ELF-1 (cell line): ENCODE measurements at places on chromosomes 1 and 21.

GRCh38 chr1:29629814-29630516, 393.6 kb downstream of the PTPRU start:
- DNase-seq: no peak

GRCh38 chr1:23638188-23638619, 53.4 kb upstream of the RPL11 start:
- no peak for DNase-seq

DNA sequence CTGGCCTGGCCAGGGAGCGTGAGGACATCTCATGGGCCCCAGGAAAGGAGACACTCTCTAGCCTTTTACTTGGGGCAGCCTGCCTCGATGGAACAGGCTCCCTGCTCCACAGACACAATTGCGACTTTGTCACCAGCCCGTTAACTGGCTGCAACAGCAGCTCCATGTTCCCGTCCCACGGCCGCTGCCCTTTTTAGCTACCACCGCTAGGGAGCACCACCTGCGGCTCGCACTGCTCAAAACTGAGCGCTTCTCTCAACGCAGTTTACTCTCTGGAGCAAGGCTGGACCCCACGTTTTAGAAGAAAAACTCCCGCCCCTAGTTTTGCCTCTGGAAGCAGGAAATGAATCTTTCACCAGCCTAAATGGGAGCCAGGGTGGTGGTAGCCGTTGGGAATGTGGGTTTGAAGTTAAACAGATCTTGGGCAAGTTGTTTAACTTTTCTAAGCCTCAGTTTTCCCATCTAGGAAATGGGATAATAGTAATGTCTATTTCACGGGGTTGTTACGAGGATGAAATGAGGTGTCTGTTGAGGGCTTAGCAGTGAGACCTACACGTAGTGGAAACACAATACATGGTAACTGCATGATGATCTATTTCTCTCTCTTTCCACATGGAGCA, 3.5 kb upstream of the LRRC38 start:
- DNase-seq: peak; percentile 67

- no peak for DNase-seq
Observed at GRCh38 chr1:53590531-53591515, 131.6 kb downstream of the DMRTB1 start.

DNA sequence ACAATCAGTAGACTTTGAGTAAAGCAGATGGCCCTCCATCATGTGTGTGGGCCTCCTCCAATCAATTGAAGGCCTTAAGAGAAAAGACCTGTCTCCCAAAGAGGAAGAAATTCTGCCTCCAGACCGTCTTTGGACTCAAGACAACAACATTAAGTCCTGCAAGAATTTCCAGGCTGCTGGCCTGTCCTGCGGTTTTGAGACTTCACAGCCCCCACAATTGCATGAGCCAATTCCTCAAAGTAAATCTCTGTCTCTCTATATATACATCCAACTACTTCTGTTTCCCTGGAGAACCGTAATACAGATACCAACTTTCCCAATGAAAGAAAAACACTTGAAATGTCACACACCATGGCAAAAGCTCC, 16.4 kb downstream of the REG4 start:
- no peak for DNase-seq

DNA sequence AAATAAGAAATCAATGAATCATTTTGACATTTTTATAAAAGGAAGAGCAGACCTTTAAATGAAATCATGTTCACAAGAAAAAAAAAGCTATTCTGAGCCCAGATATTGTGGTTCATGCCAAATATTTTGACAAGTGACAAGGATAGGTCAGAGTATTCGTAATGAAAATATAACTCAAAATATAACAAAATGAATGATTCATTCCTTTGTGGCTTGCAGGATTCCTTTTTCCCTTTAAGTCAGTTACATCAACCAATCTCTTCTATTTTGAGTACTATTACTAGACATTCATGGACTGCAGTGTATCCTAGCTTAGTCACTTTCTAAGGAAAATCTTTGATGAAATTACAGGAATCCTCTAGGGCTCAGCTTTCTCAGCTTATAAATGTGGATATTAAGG, 188.7 kb downstream of the COL11A1 start:
- no peak for DNase-seq

DNA sequence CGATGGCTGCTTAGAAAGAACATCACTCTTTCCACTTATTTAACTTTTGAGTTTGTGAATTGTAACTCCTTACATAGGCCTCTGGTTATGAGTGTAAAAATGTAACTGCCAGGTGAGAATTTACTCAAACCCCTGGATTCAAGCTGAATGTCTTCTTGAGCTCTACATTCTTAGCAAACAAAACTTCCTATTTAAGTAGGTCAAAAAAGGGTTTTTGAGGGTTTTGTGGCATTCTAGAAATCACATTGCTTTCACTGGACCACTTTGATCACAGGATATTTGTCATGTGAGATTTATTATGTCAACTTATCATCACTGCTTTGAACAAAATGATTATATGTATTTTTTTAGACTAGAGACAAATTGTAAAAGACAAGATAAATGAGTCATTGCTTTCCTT, 5.7 kb downstream of the IL23R start:
- no peak for DNase-seq

DNA sequence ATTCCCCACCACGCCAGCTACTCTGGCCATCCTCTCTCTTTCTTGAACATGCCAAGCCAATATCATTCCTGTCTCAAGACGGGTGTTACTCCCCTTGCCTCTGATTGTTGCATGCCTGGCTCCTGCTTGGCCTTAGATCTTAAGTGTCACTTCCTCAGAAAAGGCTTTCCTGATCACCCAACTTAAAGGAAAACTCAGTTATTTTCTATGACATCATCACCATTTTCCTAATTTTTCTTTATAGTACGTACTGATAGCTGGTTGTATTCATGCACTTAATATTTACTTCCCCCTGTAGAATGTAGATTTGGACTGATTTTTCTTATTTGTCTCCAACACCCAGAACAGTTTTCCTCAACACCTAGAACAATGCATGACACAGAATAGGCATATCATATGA, 123.8 kb upstream of the TSPAN2 start:
- DNase-seq: no peak
